Stimulated activated CD8-positive, alpha-beta memory T cell treated with anti-CD3 and anti-CD28 coated beads, Interleukin-2, amount 100 ng/mL, for 1 hour (primary cell): ENCODE measurements at places on chromosomes 13 and 19.

- DNase-seq, result no peak
Measured at GRCh38 chr19:4910594-4911281, 1.4 kb downstream of the UHRF1 start.

- DNase-seq, result peak; percentile 4
Measured at GRCh38 chr19:33795370-33796163, 1.1 kb upstream of the KCTD15 start.

DNA sequence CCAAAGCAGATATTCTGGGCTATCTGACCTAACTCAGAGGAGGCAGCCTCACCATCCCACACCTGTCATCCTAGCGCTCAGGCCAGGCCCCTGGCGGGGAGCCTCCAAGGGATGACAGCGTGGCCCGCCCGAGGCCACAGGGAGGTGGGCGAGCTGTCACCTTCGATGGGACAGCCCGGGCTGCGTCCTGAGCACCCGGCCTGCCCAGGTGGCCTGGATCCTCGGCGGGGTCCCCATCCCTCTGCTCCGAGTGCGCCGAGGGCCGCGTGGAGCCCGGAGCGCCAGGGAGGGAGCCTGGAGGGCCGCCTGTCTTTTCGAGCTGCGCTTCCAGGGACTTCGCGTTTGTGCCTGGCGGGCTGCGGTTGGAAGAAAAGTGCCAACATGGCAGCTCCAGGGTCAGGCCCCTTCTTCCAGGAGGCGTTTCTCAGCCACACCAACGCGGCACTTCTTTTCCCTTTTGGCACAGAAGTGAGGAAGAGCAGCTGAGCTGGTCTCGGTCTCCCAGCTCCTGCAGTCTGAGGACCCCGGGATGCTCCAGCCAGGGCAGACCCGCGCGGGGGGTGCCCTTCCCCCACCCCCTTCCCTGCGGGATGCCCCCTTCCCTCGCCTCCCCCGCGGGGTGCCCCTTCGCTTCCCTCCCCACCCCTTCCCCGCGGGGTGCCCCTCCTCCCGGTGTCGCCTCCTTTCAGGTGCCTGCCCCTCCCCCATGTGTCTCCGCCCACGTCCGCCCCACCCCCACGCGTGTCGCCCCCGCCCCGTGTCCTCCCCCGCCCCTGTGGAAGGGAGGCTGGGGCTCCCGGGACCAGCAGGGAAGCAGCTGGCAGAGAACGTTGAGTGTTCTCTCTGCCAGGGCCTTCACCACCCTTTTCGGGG lies 42.3 kb downstream of the GJA3 start:
- peak; percentile 29 for DNase-seq

DNA sequence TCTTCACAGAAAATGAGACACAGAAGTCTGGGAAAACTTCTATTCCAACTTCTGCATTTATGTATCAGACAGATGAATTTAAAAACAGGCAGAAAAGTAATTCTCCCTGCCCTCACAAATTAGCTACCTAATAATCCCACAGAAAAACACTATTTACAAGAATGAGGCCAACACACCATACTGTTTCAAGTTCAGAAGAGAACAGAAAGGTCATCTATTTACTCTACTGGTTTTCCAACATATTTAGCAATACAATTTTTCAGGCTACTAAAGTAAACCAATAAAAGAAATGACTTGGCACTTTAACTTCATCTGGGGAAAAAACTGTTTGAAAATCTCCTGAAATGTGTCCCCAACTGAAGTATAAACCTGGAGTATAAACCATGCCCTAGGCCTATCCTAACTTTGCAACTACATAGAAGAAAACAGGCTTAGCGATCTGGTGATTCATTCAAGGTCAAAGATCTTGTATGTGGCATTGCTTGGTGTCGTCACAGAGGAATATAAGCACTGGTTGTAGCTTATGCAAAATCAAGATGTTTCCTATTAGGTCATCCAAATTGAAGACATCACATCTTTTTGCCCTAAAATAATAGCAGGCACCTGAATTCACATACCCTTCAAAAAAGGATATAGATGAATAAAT lies 20.1 kb upstream of the EBPL start:
- DNase-seq, result no peak

DNA sequence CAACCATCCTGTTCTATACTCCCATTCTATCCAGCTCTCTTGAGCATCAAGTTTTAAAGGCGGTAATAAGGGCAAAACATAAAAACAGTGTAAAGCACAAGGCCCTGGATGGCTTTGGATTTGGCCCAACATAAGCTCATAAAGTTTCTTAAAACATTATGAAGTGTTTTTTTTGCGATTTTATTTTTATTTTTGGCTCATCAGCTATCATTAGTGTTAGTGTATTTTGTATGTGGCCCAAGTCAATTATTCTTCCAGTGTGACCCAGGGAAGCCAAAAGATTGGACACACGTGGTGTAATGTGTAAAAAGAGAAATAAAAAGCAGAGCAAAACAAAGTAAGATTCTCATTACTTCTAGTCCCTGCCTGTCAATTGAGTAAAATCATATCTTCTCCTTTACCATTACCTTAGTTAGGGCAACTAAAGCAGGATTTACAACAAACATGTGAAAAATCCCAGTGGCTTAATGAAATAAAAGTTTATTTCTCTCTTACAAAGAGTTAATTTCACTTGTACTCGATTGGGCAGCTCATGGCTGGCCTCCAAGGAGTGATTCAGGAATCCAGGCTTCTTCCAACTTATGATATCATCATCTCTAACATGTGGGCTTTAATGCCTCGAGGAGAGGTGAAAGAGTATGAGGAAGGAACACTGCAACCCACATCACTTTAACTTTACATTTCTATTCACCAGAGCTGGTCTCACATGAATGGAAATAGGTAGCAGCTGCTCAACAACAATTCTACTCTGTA lies 725.2 kb upstream of the SLITRK1 start:
- no peak for DNase-seq

- no peak for DNase-seq
Measured at GRCh38 chr13:32224916-32225315, 90.2 kb downstream of the ZAR1L start.

GRCh38 chr19:17703824-17704463 lies 15.3 kb upstream of the MAP1S start:
- peak; percentile 44 for DNase-seq

DNA sequence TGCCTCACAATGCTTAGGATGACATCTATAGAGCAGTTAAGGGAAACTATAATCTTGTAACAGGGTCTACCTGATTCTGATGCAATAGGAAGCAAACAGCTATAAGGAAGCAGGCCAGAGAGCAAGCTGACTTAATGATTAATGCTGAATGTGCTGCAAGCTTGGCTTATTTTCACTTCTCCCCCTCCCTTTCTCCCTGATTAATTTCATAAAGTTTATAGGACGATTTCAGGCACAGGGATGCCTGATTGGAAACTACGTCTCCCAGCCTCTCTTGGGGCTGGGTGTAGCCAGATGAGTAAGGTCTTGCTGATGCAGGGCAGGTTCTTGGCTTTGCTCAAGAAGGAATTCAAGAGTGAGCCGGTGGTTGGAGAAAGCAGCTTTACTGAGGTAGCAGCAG lies 82.8 kb upstream of the MRI1 start:
- DNase-seq, result no peak

DNA sequence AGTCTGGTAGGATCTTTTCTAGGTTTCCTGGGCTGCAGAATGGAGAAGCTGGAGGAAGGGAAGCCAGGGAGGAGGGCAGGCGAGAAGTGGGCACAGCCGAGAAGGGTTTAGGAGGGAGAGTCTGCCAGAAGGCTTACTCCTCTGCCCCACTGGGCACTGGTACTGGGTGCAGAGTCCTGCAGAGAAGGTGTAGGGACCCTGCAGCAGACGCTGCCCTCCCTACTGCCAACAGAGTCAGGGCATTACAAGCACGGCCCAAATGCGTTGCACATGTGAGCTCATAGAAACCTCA lies 726 bp upstream of the PEPD start:
- DNase-seq, result no peak

DNA sequence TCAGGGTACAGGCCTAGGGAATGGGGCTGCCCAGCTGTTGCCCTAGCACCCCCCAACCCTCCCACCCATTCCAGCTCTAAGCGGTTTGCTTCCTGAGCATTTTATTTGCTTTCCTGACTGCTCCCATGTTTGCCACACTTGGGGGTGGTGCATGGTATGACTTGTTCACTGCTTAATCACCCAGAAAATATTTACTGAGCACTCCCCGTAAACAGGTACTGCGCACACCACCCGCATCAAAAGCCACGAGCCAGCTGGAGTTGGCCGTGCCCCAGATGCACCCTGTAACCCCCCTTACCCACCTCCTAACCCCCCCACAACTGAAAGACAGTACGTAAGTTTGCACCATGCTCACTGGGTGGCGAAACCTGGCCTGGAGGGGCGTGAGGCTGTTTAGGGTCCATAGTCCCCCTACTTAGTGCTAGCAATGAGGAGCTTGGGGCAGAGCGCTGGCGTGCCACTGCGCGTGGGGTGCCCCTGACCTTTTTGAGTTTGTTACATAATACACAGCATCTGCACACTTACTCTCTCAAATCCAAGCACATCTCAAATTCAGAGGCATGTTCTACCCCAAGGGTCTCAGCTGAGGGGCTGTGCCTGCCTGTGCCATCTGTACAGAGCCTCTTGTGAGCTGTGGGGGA lies 29.8 kb downstream of the DPF1 start:
- no peak for DNase-seq

DNA sequence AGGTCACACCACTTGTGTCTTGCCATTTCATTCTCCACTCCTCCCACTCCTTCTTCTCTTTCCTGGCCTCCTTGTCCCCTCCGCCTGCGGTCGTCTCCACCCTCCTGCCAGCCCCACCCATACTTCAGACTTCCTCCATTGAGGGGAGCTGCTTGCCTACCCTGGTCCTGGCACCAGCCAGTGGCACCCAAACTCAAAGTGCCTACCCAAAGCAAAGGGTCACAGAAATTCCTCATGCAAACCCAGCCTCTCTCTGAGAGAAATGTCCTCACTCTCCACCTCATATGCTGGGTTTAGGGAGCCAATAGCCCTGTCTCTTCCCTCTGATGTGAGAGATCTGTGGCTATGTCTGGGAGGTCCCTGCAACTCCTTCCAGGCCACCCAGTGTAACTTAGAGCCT lies 109.6 kb downstream of the TEX26 start:
- no peak for DNase-seq

DNA sequence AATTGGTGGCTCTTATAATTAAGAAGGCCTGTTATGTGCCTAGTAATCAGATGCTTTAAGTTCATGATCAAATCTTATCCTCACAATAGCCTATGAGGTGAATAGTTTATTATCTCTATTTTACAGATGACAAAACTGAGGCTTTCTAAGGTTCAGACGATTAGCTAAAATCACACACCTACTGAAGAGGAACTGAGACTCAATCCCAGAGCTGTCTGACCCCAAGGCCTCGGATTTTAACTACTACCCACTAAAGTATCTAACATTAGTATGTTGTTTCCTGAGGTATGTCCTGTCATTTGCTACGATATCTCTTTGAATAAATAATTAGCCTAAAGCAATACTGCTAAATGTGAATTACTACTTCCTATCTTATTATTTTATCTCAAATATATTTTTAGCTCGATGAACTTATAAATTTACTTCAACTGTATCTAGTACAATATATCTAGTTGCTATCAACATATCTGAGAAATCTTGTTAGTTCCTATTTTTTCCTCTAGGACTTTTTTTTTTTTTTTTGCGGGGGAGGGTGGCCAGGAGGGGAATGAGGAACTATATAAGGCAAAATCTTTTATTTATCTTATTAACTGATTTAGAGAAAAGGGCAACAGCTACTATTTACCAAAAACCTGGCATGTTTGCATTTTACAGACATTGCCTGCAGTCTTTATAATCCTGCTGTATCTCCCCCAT lies 118.5 kb downstream of the ABCC4 start:
- DNase-seq, result no peak

DNA sequence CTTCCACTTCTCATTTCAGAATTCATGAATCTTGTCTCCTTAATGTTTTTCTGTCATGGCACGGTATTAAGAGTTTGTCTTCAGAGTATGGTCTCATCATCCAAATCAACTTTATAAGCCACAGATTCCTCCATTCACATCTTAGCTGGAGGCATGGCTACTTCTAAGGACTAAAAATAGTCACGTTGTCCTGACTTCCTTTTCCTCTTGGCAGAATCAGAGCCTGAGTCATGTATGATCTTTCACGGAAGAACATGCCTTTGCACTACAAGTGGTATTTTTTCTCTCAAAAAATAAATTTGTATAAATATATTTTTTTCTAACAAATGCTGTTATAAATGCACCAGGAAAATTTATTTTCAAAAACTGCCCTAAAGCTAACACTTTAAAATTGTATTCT lies 71.4 kb downstream of the ALOX5AP start:
- no peak for DNase-seq

- no peak for DNase-seq
Measured at GRCh38 chr13:37295573-37295972, 190.1 kb upstream of the CSNK1A1L start.

DNA sequence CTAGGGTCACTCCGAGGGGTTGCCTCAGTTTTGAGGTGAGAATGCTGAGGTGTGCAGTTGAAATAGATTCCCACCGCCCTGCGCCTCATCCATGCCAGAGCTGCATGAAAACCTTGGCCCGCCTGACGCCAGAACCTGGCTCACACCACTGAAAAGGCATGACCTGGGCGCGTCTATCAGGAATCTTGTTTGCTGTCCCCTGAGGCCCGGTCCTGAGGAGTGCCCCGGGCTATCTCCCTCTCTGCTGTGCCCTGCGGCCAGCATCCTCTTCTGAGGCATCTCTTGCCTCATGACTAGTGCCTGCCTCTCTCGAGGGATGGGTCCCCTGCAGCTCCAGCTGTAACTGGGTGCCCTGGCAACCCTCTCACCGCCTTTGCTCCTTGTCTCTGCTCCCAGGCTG lies 28.1 kb downstream of the SMARCA4 start:
- DNase-seq, result no peak

GRCh38 chr13:80586356-80586755 lies 245.4 kb upstream of the SPRY2 start:
- no peak for DNase-seq

DNA sequence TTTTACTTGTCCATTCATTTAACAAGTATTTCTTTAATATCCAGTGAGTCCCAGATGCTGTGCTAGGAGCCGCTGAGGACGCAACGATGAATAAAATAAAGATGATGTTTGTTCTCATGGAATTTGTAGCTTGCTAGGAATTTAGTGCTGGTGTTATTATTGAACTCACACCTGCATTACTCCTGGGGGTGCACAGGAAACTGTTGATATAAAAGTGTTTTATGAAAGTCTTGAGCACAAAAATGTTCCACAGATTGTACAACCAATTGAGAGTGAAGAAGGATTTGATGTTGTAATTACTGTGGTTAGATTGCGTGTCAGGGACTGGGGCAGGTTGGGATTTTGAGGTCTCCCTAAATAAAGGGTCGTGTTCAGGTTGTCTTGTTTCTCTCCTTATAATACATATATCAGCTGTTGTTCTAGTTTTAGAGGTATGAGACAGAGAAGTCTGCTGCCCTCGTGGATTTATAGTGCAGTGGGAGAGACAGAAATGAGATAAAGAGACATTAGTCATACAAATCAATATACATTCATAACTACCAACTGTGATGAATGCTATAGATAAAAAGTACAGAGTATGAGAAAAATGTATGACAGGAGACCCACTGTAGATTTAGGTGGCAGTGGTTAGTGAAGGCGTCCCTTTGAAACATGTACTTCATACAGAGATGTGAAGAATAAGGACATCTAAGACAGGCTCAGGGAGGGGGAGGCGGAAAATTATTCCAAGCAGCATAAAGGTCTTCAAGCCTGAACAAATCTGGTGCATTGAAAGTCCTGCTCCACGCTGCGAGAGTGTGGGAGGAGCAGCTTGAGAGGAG lies 11.3 kb downstream of the CACNG6 start:
- DNase-seq, result no peak
